Left cardiac atrium (tissue), 4 donors: ENCODE measurements at places on chromosomes 5 and 9. TPM values are rescaled to one million over a fixed set of nuclear protein-coding genes. Genes with fewer than 3 reads are reported as not detected.

GRM6 gene
- not detected for total RNA-seq

HSPA5 gene
- 273 TPM for total RNA-seq

TMEM215 gene
- not detected for total RNA-seq

SPARC gene
- total RNA-seq: 1,125 TPM

TMEM252 gene
- total RNA-seq: not detected

GMCL2 gene
- total RNA-seq: not detected

MUSK gene
- total RNA-seq: 1.1 TPM

CTNND2 gene
- 4.8 TPM for total RNA-seq

GLRA1 gene
- not detected for total RNA-seq

NR2F1 gene
- total RNA-seq: 41.8 TPM

PFN3 gene
- total RNA-seq: not detected

INSL4 gene
- total RNA-seq: not detected

GNAQ gene
- 27.8 TPM for total RNA-seq

F2RL2 gene
- 0.09 TPM for total RNA-seq
